NCI-H2171 treated with DMSO at 0.1 percent for 48 hours (cell line): ENCODE measurements at places on chromosomes 5 and 9.

GRCh38 chr5:60362158-60362557 lies 337.8 kb downstream of the DEPDC1B start:
- no peak for DNase-seq

DNA sequence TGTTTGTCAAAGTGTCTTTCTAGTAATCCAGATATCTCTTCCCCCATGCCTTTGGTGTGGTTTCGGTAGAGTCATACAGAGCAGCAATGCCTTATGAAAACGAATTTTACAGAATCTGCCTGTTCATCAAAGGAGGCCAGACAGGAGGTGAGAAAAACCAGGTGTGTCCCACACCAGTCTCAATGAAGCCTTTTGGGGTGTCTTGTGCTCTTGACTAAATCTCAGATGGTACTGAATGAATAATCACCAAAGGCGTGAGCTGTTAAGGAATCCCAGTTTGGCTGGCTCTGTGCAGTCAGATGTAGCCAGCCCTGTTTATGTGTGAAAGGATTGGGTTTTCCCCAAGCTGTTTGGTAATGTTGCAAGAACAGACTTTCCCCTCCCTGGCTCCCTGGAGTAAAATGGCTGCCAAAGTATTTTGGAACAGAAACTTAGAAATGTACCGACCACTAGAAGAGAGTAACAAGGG lies 70.8 kb upstream of the CDKN2B start:
- DNase-seq: no peak

DNA sequence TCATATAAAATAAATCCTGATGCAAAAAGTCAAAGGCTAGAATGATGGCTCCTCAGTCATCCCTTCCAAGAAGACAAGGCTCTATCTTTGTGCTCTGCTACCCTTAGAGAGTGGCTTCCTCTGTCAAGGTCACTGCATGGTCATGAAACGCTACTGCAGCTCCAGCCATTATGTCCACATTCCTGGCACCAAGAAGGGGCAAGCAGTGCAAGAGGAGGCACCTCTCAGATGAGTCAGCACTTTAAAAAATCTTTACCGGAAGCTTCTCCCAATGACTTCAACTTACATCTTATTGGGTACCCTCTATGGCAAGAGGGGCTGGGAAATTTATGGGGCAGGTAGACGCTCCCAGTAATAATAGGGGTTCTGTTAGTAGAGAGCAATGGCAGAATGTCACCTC lies 129.5 kb upstream of the CPEB4 start:
- DNase-seq: no peak

DNA sequence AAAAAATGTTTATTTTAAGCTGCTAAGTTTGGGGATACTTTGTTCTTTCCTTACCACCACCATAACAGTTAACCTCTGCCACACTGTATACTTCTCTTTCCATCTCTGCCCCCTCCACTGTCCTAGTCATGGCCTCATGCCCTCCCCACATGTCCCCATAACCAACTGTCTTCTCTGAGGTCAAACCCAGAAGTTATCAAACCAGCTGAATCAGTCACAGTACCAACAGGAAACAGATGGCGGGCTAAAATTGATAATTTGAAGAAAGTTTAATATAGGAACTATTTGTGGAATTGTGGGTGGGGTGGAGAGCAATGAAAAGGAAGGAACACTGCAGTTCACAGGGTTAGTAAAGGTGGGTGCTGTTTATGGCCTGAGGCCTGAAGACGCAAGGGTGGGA lies 5.7 kb upstream of the DCTN4 start:
- no peak for DNase-seq

GRCh38 chr5:30878746-30879145 lies 314.7 kb upstream of the CDH6 start:
- DNase-seq: no peak

DNA sequence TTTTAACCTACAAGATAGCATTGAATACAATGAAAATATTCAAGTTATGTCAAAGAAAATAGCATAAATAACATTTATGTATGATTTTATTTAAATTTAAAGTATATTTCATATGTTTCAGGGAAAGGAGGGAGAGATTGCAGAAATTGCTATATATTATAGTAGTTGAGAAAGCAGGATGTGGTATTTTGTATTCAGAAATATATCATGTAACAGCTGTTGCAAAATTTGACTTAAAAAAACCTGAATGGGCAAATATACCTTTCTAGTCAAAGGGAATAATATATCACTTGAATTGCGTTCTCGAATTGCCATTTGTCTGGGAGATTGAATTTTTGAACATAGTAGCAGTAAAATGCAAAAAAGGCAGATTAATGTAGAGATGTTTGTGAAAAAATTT lies 80.6 kb downstream of the PAM start:
- no peak for DNase-seq

DNA sequence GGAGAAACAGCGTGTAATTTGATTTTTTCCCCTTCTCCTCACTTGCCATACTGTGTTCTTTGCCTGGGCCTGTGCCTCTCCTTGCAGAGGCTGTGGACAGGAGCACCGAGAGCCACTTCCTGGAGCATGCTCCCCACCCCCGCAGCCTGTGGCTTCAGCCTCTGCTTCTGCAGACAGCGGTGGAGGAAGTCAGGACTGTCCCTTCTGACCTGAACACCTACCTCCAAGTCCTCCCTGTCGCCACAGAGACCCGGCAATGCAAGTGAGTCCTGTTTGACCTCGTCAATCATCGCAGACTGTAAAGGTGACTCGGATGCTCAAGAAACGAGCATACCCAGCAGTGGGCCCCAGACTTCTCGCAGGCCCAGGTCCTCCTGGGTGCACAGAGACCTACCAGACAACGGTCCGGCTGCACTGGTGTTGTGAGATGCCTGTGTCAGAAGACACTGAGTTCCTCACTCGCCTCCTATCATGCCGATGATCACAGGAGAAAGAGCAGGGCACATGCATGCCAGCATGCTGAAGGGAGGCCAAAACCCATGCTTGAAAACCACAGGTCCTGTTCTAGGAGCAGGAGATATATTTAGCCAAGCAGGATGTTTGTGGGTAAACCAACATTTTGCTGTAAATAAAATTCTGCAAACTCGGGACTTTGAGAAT lies 198.8 kb downstream of the AUH start:
- no peak for DNase-seq

DNA sequence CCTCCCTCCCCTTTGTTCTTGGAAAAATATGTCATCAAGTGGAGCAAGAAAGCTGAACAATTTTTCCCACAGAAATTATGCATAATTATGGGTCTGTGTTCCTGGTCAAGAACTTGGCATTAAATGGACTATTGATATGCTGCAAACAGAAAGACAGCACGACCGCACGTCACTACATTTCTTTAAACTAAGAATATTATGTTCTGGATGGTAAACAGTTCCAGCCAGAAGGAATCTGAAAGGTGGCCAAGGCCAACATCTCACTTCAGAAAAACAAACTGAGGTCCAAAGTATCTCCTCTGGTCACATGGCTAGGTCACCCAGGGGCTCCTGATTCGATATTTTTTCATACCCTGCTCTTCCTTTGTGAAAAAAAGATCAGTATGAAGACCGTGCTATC lies 173.3 kb upstream of the GAS1 start:
- DNase-seq: no peak

GRCh38 chr9:22255337-22255736 lies 191.3 kb upstream of the DMRTA1 start:
- no peak for DNase-seq

GRCh38 chr5:109703829-109704228 lies 14.1 kb downstream of the MAN2A1 start:
- no peak for DNase-seq

- no peak for DNase-seq
These were observed 8.4 kb upstream of the FAM81B start for GRCh38 chr5:95382801-95383200.

DNA sequence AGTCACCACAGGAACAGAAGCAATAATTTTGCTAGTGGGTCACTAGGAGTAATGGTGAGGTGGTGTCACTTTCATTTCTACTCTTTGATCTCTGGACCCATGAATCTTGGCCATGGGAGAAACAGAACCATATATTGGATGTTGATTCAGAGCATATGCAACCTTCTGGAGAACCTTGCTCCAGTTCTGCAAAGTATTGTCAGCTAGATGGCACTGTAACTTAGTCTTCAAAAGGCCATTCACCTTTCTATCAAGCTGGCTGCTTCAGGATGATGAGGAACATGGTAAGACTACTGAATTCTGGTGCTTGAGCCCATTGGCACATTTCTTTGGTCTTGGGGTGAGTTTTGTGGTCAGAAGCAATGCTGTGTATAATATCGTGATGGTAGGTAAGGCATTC lies 129.1 kb upstream of the FBN2 start:
- no peak for DNase-seq

- no peak for DNase-seq
These were observed 259.8 kb downstream of the NSG2 start for GRCh38 chr5:174305241-174305681.

GRCh38 chr5:124742983-124743601 lies 3.3 kb downstream of the ZNF608 start:
- no peak for DNase-seq
